ENCODE measurements at places on chromosomes 3 and 15. TPM values are rescaled to one million over a fixed set of nuclear protein-coding genes. Genes with fewer than 3 reads are reported as not detected.

GRCh38 chr3:178415384-178415783 lies 120.9 kb upstream of the KCNMB2 start:
- DNase-seq, result no peak

DNA sequence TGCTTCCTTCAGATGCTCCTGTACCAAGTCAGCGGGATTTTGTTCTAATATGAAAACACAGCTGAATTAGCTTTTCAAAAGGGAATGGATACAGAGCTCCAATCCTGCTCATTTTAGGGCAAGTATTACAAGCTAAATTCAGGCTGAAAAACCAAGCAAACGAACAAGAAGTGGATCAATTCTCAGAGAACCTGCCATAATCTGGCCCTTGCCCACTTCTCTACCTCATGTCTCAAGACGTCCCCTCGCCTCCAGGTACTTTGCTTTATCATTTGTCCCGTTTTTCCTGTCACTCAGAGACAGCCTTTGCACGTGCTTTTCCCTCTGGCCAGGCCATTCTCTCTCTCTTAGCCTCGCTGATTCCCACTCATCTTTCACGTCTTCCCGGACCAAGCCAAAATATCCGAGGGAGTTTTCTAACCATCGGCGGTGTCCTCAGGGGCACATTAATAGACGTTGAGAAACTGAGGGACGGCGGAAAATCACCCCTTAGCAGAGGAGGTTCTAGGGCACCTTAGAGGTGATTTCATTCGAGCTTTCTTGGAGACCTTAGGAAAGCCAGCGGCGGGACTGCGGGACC lies 654 bp downstream of the SUSD5 start:
- DNase-seq, result no peak

GRCh38 chr15:66180531-66181097 lies 72.9 kb downstream of the MEGF11 start:
- no peak for DNase-seq

DNA sequence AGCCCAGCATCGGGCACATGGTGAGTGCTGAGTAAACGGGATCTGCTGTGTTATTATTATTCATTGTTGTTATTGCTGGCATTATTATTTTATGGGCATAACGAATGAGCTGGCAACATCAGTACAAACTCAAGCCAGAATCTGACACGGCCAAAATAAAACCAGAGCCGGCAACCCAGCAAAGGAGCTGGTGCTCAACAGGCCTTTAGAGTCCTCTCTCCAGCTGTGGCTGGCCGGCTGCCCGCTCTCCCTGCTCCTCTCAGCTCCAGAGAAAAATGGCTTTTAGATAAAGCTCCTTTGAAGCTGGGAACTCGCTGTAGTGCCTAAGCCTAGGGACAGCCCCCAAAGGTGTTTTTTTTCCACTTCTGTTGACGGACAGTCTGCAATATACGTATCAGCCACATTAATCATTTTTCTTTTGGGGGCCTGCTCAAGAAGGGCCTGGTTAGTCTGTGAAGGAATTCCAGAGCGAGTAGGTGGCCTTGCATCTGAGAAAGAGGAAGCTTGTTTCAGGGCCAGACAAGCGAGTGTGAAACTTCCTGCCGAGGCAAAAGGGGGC lies 193.9 kb upstream of the UBE2E1 start:
- no peak for DNase-seq

DNA sequence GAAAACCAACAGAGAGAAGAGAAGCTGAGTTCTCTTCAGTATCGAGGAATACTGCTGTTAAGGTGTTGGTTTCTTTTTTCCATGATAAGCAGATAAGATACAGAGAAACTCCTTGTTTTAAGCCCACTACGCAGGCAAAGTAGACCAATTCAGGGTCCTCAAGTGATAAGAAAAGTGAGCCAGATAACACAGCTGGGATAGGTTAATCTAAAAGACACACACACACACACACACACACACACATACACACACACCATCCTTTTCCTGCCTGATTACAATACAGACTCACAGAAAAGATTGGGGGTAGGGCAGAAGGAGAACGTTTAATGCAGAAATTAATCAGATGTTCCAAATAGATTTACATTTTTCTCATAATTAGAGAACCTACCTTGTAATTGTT lies 6.5 kb upstream of the PHLDB2 start:
- DNase-seq, result no peak

DNA sequence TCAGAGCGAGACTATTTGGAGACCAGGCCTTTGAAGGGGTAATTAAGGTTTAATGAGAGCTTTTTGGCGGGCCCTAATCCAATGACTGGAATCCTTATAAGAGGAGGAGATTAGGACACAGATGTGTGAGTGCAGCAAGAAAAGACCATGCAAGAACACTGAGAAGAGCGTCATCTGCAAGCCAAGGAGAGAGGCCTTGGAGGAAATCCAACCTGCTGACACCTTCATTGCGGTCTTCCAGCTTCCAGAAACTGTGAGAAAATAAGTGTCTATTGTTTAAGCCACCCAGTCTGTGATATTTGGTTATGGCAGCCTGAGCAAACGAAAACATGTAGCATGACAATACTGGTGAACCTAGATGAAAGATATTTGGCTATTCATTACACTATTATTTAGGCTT lies 23.0 kb upstream of the MUSTN1 start:
- no peak for DNase-seq

- no peak for DNase-seq
Observed at GRCh38 chr15:63244399-63244798, 33.0 kb upstream of the APH1B start.

GRCh38 chr3:58333206-58334012 lies 717 bp downstream of the PXK start:
- peak; percentile 52 for DNase-seq

DNA sequence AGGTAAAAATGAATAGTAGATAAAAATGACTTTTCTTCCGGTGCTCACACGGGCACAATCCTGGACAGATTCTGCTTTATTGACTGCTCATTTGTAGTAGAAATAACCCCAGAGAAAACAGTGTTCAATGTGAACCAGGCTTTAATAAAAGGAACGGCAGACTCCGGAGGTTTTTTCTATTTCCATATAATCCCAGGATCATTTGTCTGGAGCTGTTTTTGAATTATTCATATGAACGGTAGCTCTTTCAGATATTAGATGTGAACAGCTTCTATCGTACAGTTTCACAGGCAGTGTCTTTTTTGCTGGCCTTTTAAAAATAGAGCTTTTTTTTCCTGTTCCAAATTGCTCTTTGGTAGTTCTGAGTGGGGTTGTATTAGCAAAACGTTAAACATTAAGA lies 347.3 kb downstream of the MFSD1 start:
- DNase-seq, result no peak

DNA sequence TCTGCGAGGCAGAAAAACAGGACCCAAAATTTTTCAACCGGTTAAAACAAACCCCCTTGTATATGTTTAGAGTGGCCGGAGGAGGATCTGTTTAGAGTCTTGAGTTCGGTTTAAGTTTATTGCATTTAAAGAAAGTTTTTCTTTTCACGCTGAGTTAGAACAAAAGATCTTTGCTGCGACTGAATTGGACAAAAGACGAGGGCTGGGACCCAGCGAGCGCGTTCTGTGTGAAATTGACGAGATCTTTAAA lies 9.8 kb downstream of the NR2F2 start:
- DNase-seq, result no peak

- DNase-seq, result no peak
Observed at GRCh38 chr3:123695731-123696640, 111.1 kb upstream of the HACD2 start.

GRCh38 chr3:129324855-129325254 lies 46.2 kb downstream of the HMCES start:
- DNase-seq, result no peak

- DNase-seq, result no peak
Observed at GRCh38 chr15:91947683-91948608, 94.4 kb downstream of the SLCO3A1 start.

- peak; percentile 65 for DNase-seq
Observed at GRCh38 chr3:125054449-125055329, 1.1 kb downstream of the HEG1 start.

KIAA1143 gene
- 8.2 TPM for total RNA-seq

TMEM45A gene
- 62.7 TPM for total RNA-seq

NANOGP8 gene
- 0.45 TPM for total RNA-seq

MKRN2OS gene
- total RNA-seq, result not detected
